IMR-90 (cell line): ENCODE measurements at places on chromosomes 11 and 22. TPM values are rescaled to one million over a fixed set of nuclear protein-coding genes. Genes with fewer than 3 reads are reported as not detected.

The NAALADL1 gene
- polyA plus RNA-seq: 5.8 and 6.3 TPM in 2 replicates

The TTC17 gene
- 56.3 and 57.3 TPM in 2 replicates for polyA plus RNA-seq

The PYGM gene
- 0.21 and 0.46 TPM in 2 replicates for polyA plus RNA-seq

The PHLDB1 gene
- 90.4 and 96.4 TPM in 2 replicates for polyA plus RNA-seq

GRCh38 chr11:27444801-27445215 lies 27.8 kb downstream of the LGR4 start:
- H3K27me3 ChIP-seq: no peaks in the 10 kb centered on the region
- H3K4me3 ChIP-seq: no peak overlapping the region
- no peak overlapping the region for H3K27ac ChIP-seq
- no peak for DNase-seq

DNA sequence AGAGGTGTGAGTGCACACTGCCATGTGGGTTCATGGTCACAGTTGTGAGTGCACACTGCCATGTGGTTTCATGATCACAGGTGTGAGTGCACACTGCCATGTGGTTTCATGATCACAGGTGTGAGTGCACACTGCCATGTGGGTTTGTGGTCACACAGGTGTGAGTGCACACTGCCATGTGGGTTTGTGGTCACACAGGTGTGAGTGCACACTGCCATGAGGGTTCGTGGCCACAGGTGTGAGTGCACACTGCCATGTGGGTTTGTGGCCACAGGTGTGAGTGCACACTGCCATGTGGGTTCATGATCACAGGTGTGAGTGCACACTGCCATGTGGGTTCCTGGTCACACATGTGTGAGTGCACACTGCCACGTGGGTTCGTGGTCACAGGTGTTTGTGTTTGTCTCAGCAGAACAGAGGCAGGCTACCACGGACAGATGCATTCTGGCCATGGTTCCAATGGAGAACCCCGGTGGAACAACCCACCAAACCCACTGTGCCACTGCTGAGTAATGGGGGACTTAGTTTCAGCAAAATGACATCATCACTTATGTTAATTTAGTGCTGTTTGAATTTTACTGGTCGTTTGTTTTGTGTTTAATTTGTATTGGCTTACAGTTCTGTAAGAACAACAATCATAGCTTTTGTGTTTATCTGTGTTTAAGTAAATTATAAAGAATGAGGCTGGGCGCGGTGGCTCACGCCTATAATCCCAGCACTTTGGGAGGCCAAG lies 57.2 kb downstream of the RPS6KA4 start:
- no peak overlapping the region for H3K4me3 ChIP-seq
- no peak for DNase-seq
- peaks cover 6% of the 10 kb centered on the region for H3K27me3 ChIP-seq

GRCh38 chr11:71538666-71538990 lies 803 bp downstream of the KRTAP5-8 start:
- no peak overlapping the region for H3K27ac ChIP-seq
- no peak overlapping the region for H3K4me3 ChIP-seq
- peaks cover 12% of the 10 kb centered on the region for H3K27me3 ChIP-seq
- no peaks in the 10 kb centered on the region for H3K4me1 ChIP-seq
- no peaks in the 10 kb centered on the region for H3K36me3 ChIP-seq
- no peak for DNase-seq

DNA sequence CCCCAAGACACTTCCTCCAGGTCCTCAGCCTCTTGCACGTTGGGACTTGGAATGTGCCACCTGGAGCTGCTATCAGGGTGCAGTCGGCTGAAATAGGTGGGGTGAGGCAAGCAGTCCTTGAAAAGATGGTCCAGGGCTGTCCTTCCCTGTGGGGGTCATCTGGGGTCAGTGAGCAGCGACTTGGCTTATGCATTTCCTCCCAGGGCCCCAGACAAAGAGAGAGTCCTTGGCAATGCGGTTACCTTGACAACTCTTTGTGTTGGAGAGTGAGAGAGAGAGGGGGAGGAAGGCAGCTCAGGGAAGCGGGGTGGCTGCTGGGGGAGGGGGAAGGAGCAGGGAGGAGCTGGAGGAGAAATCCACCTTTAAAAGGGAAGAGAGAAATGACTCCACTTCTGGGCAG lies 93.8 kb downstream of the MIAT start:
- H3K36me3 ChIP-seq: no peaks in the 10 kb centered on the region
- no peak overlapping the region for H3K27ac ChIP-seq
- no peaks in the 10 kb centered on the region for H3K27me3 ChIP-seq
- DNase-seq: no peak

DNA sequence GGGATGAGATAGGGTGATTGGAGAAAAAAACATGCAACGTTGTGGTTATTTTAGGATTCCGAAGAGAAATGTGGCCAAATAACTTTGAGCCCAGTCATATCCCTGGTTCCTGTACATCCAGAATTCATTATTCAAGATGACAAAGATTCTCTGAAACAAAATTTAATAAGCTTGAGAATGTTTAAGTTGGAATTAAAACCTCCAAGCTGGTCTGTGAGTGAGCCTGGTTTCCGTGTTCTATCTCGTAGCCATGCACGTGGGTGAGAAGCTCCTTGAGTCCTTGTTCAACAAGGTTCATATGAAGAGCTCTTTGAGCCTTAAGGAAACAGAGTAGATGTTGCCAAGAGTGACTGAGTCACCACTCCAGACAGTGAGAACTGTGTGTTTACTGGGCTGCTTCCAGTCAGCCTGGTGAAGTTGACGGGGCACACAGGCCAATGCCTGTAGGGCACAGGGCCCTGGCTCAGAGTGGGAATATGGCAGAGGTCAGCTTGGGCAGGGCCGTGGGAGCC lies 206.5 kb downstream of the NAV2 start:
- H3K27ac ChIP-seq: peak overlapping the region; percentile 22
- H3K4me1 ChIP-seq: peaks cover 13% of the 10 kb centered on the region
- H3K36me3 ChIP-seq: 0 out of 2 replicates have a peak, but pooled peaks cover 2% of the 10 kb centered on the region
- H3K27me3 ChIP-seq: no peaks in the 10 kb centered on the region

- H3K27ac ChIP-seq: no peak overlapping the region
- peak; percentile 57 for DNase-seq
- peaks cover 3% of the 10 kb centered on the region for H3K4me1 ChIP-seq
- peak overlapping the region; percentile 41 for H3K4me3 ChIP-seq
Measured at GRCh38 chr11:76207642-76208401, 1.5 kb upstream of the WNT11 start.

DNA sequence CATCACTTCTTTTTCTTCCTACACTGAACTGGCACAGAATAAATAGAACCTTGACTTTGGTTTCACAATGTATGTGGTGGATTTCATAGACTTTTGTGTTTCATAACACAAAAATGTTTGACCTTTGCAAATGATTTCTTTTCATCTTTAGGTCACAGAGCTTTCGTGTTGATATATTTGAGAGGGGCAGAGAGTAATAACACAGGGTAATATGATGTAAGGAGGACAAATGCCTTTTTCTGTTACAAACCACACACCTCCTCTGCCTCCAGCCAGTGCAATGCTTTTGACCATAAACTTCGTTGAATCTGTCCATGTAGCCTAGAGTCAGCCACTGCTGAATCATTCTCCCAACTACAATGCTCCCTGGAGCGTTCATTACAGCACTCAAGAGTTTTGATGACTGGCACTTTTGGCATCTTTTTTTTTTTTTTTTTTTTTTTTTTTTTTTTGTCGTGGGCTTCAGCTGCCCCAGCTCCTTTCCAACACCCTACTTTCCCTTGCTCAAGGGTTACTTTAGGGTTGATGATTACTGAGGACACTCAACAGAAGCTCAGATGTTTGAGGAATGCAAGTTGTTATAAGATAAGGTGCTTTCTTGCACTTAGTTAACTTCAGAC lies 11.4 kb upstream of the CAT start:
- H3K4me3 ChIP-seq: no peak overlapping the region
- H3K4me1 ChIP-seq: peaks cover 3% of the 10 kb centered on the region; the same call in 1 of the 2 replicates
- no peaks in the 10 kb centered on the region for H3K36me3 ChIP-seq
- peak; percentile 72 for DNase-seq
- H3K27ac ChIP-seq: peak overlapping the region; percentile 41; the same call in 1 of the 2 replicates
